ENCODE measurements at places on chromosomes 16 and 17.

DNA sequence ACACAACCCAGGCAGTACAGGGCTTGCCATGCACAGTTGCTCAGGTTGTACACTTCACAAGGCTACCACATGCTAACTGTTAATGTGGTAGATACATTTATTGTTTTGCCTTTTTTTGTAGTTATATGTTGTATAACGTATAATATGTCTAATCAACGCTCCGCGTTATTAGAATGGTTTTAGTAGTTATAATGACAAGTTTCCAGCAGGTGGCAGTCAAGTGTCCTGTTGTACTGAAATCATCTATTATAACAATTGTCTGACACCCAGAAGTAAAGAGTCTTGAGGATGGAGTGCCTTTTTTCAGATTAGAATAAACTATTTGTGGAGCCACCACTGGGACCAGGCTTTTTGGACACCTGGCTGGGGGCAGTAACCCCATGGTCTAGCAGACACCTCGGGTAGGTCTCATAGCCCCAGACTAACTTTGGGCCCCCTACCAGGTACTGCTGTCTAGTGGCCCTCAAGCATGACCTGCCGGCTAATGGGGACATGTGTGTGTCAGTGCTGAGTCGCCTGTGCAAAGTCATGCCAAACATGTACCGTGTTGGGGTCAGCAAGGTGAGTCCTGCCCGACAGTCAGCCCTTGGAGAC lies 32.8 kb downstream of the MYO15A start:
- peak; percentile 90 for DNase-seq

DNA sequence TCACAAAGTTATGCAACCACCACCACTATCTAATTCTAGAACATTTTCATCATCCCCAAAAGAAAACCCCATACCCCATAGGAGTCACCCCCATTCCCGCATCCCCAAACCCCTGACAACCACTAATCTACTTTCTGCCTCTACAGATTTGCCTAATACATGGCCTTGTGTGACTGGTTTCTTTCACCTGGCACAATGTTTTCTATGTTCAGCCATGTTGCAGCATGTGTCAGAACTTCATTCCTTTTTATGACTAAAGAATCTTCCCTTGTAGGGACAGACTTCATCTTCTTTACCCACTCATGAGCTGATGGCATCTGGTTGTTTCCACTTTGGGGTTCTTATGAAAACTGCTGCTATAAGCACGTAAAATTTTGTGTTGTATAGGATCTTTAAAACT lies 34.6 kb downstream of the CYTH1 start:
- no peak for DNase-seq

DNA sequence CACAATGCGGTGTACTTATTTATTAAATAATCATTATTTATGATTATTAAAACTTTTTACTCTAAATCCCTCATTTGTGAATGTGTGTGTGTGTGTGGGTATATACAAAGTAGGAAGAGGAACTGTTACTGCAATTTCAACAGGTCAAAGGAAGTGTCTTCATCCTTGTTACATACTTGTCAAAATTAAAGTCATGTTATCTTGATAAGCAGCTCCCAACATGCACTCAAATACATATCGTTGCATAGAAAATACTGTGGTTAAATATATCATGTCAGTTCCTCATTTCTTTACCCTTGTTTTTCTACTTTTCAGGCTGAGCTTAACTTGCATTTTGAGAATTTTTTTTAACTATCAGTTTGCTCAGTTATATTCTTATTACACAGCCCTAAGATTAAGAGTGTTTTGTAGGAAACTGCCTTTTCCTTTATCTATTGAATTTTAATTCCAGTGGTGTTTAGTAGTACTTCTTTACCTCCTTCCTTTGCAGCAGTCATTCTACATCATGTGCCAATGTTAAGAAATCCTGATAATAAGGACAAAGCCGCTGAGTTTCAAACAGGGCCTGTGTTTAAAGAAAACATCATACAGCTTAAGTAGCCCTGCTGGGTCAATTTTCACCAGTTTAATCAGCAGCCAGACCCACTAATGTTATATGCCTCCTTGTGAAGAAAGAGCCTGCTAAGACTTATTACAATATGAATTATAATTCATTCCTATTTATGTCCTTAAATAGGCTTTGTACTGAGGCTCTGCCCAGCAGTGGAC lies 7.2 kb downstream of the EFCAB5 start:
- no peak for DNase-seq

DNA sequence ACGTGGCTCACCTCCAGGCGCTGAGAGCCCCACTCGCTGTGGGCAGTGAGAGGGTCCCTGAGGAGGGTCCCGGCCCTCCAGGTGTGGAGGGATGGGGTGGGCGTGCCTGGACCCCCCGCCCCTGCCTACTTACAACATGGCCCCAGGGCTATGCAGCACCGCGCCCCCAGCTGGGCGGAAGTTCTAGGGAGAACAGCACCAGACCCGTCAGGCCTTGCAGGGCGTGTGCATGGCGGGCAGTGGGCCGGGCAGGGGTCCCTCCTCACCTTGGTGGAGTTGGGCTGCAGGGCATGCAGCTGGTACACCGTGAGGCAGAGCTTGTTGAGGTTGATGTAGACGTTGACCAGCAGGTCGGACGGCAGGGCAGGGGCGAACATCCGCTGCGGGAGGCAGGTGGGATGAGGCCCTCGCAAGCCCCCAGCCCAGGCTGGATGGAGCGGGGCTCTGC lies 2.7 kb downstream of the SMIM22 start:
- DNase-seq: no peak

DNA sequence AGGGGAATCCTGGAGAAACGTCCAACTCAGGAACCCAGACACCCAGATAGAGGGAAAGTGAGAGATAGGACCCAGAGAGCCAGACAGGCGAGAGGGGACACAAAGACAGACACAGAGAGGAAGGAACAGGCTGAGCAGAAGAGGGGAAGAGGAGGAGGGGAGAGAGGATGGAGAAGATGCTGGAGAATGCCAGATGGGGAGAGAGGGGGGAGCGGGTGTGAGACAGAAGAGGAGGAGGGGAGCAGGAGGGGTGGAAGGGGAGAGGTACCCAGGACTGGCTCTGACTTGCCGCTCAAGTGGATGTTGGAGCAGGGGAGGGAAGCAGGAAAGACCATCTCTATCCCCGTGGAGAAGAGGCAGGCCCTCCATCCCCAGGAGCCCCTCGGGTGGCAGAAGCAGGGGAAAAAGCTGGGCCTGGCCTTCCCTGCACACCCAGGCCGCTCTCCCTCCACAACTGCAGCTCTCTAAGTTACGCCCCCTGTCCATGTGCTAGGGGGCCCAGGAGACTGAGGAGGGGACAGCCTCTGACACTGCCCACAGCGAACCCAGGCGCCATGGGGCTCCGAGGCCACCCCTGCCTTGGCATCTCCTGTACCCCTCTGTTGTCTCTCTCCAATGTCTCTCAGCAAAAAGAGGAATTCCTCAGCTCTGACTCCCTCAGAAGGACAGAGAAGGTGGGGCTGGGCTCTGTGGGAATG lies 4.8 kb downstream of the PPP1R9B start:
- no peak for DNase-seq

- no peak for DNase-seq
Observed at GRCh38 chr16:26642047-26642664, 424.6 kb upstream of the C16orf82 start.

DNA sequence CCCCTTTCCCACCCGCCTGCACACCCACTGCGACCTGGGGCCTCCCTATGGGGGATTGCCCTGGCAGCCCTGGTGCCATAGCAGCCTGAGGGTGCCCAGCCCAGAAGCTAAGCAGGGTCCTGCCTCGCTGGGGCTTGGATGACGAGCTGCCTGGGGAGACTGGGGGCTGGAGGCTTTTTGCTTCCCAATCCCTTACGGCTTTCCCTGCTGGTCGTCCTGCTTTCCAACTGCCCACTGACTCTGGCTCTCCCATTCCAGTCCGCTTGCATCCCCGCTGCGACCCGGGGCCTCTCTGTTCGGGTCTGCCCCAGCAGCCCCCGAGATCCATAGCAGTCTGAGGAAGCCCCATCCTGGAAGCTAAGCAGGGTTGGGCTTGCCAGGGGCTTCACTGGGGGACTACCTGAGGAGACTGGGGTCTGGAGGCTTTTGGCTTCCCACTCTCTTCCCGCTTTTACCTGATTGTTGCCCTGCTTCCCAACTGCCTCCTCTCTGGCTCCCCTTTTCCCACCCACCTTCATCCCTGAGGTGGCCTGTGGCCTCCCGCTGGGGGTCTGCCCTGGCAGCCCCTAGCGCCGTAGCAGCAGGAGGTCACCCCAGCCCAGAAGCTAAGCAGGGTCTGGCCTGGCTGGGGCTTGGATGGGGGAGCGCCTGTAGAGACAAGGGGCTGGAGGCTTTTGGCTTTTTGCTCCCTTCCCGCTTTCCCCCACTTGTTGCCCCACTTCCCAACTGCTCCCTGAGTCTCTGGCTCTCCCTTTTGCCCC lies 2292.8 kb downstream of the TP53TG3F start:
- no peak for DNase-seq

- no peak for DNase-seq
Observed at GRCh38 chr16:26667307-26667706, 399.4 kb upstream of the C16orf82 start.

DNA sequence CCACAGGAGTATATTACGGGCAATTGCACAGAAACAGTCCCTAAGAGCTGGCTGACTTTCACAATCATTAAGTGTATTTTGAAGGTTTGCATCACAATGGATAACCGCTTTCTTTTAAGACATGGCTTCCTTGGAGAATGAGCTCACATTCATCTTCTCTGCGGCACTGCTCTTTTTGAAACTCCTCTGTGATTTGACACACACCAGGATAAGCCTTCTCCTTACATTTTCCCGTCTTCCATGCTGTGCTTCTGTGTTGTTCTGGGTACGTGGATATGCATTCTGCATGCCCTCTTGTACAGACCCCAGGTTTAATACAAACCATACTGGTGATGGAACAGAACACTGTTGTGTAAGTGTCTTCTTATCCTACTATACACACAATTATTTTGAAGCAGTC lies 89.5 kb upstream of the METRNL start:
- DNase-seq: no peak

- no peak for DNase-seq
Observed at GRCh38 chr17:72446525-72447250, 325.9 kb downstream of the SOX9 start.

DNA sequence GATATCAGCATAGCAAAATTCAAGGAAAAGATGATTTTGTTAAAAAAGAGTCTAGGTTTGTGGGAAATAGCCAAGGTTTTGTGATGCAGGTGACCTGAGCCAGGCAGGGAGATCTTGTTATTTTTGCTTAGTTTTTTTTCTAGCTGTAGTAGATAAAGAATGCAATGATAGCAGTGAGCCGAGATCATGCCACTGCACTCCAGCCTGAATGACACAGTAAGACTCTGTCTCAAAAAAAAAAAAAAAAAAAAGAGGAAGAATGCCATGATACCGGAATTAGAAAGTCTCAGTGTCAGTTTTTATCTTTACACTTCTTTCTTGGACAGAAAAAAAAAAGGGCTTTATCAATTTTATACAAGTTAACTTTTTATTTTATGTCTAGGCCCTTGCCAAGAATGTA lies 27.5 kb downstream of the TMEM238L start:
- no peak for DNase-seq

DNA sequence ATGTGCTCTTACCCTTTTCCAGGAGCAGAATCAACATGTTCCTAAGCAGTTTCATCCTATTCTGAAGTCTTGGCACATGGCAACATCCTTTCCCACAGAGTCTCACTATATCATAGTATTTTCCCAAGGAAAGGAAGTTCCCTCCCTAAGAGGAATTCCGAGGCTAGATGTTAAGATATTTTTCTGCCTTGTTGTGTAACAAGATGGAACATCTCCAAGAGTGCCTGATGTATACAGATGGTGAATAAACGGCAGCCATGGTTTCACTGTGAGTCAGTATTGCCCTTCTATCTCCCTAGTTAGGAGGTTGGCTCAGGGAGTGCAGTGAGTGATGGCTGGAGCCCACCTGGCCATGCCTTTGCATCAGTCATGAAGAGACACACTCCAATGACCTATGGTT lies 48.2 kb downstream of the SPACA3 start:
- no peak for DNase-seq

DNA sequence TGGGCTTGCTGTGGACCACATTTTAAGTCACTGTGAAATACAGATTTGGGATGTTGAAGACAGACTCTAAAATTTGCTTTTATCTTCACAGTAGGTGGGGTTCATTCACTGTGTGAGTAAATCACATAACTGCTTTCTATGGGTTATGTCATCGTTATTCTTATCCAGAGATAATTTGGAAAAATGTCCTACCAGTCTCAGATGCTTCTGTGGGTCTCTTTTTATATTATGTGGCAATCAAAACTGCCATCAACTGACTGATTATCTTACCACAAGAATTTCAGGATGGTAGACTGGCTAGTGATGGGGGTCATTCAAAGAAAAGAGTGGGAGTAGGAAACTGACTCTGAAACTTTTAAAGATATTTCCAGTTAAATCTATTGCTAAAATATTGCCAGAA lies 3.1 kb downstream of the HSBP1 start:
- DNase-seq: no peak

GRCh38 chr17:80773243-80773991 lies 218.2 kb upstream of the CHMP6 start:
- peak; percentile 75 for DNase-seq

DNA sequence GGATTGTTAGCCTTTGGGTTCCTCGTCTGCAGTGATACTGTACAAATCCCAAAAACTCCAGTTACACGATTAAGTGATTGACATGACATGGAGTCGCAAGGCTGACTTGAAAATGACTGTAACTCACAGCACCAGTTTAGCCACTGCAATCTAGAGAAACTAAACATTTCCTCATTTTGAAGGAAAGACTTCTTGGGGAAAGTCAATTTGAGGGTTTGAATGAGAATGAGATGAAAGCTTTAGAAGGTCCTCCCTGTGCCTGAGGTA lies 4.8 kb downstream of the BANP start:
- DNase-seq: no peak

- no peak for DNase-seq
Observed at GRCh38 chr16:57565461-57565860, 23.0 kb downstream of the ADGRG5 start.

DNA sequence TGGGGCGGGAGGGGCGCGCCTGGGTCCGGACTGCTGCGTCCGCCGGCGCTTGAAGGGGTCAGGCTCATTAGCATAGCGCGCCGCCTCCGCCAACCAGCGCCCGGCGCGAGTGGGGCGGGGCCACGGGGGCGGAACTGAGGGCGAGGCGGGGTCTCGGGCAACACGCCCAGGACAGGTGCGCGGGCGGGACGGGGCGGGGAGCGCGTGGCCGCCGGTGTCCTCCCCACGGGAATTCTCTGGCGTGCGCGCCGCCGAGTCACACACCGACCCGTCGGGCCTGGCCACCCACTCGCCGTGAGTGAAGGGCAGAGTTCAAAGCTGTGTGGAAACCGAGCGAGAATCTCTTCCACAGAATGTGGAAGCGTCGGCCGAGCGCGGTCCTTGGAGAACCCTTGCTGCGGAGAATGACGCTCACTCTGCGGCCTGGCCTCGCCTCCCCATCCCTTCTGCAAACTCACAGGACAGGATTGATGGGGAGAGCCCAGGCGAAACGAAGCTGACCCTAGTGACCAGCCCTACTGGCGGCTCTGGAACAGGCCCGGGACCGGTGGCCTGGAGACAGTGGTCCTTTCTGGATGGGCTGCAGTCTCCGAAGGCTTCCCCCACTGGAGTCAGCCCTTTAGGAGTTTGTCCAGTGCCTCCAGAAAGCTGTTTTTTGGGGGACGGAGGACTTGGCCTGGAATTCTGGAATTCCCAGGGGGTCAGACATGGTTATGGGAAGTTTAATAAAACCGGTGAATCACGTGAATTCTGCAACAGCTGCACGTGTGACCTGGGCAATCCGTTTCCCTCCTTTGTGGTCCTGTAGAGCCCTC lies at the start of gene SNAI3:
Gene SNAI3, minus strand, starts transcription at position 69 of the 815 bp plus-strand sequence. CDS start 101 bp downstream, outside the sequence.
- no peak for DNase-seq

- DNase-seq: no peak
Observed at GRCh38 chr16:83842291-83842690, 34.5 kb downstream of the HSBP1 start.

GRCh38 chr16:69924777-69925191 lies 26.4 kb upstream of the CLEC18A start:
- DNase-seq: no peak

- no peak for DNase-seq
Observed at GRCh38 chr16:56972403-56973293, 10.9 kb downstream of the CETP start.

Data from NCI-H1694 (cell line).